ENCODE measurements at places on chromosomes 6 and 20.

- no peak for DNase-seq
These were observed 128.5 kb downstream of the ALDH8A1 start for GRCh38 chr6:134821397-134821796.

DNA sequence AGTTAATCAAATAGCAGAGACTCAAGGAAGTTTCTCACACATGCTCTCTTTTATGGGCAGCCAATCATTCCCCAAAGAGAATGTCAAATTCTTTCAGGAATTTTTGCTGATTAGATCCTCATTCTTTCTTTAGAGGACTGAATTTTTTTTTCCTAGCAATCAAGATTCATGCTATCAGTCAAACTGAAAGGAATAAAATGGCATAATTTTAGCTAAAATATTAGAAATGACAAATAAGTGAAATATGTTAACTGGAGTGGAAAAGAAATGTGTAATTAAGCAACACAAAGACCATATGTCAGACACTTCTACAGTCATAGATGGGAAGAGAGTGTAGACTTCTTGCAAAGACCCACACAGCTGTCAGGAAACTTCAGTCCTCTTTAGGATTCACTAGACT is 242.3 kb upstream of the RNF217 start:
- no peak for DNase-seq

- DNase-seq, result no peak
These were observed 25.1 kb downstream of the TOX2 start for GRCh38 chr20:43939762-43940121.

DNA sequence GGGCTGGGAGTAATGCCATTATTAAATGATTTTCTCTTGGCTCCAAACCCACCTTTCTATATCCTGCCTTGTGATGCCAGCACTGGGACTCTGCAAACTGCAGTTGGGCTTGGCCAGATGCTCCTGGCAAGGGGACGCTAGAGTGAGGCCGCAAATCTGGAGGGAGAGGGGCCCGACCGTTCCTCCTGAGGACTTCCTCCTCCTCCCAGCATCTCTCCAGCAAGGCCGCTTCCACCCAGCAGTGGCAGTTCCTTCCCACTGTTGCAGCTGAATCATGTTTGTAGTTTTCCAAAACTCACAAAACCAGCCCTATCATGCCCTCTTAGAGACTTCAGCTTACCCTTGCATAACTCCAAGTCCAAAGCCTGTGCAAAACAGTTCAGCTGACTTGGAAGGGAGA is 244.4 kb downstream of the FOXA2 start:
- DNase-seq, result no peak

- DNase-seq, result no peak
These were observed 27.1 kb downstream of the PTGIS start for GRCh38 chr20:49540687-49541435.

- no peak for DNase-seq
These were observed 245.8 kb downstream of the TTLL2 start for GRCh38 chr6:167570460-167571400.

DNA sequence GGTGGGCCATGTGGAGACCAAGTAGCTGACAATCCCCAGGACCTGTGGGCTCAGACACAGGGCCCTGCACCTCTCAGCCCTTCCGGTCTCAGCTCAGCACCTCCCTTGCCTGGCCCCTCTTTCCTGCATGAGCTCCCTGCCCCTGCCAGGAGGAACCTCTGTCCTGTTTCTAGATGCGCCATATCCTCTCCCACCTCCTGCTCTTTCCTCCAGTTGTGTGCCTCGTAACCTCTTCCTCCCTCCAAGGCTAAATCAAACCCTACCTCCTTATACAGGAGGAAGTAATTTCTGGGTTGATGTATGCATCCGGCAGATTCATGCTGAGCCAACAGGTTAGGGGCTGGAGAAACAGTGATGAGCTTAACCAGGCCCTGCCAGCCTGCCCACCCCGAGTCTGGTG is 30.9 kb downstream of the ITPR3 start:
- no peak for DNase-seq

GRCh38 chr6:5180636-5181035 is 80.1 kb downstream of the LYRM4 start:
- DNase-seq, result no peak

DNA sequence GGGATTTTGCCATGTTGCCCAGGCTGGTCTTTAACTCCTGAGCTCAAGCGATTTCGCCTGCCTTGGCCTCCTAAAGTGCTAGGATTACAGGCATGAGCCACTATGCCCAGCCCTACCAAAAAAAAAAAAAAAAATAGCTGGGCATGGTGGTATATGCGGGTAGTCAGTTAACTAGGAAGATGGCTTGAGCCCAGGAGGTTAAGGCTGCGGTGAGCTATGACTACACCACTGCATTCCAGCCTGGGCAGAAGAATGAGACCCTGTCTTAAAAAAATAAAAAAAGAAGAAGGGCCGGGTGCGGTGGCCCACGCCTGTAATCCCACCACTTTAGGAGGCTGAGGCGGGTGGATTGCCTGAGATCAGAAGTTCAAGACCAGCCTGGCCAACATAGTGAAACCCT is 50.2 kb downstream of the ELOVL2 start:
- no peak for DNase-seq

GRCh38 chr20:38091441-38092216 is 58.1 kb downstream of the RPRD1B start:
- DNase-seq, result no peak

GRCh38 chr6:13141387-13141786 is 186.9 kb downstream of the TBC1D7 start:
- no peak for DNase-seq

GRCh38 chr6:71621918-71622519 is 264.3 kb upstream of the RIMS1 start:
- no peak for DNase-seq

GRCh38 chr6:134375220-134375580 is 57.3 kb upstream of the SGK1 start:
- no peak for DNase-seq

- DNase-seq, result no peak
These were observed 92.2 kb upstream of the CNKSR3 start for GRCh38 chr6:154602708-154603107.

DNA sequence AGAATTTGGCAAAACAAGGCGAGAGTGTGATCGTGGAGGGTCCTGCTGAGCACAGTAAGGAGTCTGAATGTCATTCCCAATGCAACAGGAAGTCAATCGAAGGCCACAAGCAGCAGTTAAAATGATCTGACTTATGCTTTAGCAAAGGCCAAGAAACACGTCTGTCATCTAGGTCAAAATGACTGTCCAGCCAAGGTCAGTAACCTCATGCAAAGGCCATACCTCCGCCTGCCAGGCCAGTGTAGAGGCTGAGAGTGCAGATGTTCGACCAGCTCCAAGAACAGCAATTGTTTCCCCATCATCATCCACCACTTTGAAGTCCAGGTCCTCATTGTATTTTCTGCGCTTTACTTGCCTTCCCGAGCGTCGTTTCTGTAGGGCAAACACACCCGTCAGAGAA is 105.6 kb downstream of the CHD6 start:
- DNase-seq, result no peak

DNA sequence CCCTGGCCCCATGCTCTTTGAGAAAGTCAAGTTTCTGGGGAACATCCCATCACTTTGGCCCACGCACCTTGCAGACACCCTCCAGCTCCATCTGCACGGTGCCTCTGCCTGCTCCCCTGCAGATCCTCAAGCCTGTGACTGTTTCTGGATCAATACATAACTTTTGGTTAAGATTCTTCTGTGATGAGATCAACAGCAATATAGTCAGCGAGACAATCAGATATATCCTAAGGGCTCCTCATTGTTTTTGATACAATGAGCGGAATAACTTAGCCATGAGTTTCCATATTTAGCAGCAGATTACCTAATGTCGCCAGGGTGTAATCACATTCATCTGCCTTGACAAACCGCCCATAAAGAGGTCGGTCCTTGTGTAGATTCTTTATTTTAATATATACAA is 109.3 kb upstream of the MTHFD1L start:
- no peak for DNase-seq

- peak; percentile 15 for DNase-seq
These were observed 56.1 kb upstream of the B3GAT2 start for GRCh38 chr6:71012866-71013469.

GRCh38 chr6:16405375-16405774 is 167.0 kb downstream of the GMPR start:
- DNase-seq, result no peak

DNA sequence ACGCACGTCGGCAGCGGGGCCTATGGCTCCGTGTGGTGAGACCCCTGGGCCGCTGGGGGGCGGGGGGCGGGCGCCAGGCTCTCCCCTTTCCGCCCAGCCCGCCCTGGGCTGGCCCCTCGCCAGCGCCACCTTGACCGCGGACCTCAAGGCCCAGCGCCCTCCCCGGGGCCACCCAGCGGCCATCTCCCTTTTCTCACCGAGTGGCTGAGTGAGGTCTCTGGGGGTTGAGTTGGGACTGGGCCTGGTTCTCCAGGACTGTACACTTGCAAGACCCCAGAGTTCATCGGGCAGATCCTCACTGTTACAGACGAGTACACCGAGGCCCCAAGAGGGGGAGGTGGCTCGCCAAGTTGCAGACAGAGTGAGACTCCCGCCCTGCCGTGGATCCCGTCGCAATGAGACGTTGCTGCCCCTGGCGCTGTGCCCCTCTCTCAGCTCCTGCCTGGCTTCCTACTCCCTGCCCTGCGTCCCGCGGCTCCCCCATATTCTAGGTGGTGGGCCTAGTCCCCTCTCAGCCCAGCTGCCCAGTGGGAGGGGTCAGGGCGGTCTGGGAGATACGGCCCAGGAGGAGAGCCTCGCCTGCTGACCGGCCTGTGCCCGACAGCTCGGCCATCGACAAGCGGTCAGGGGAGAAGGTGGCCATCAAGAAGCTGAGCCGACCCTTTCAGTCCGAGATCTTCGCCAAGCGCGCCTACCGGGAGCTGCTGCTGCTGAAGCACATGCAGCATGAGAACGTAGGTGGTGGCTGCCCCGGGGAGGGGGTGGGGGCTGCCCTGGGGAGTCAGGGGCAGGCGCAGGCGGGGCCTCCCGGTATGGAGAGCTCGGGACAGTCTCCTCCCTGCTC is 576 bp downstream of the MAPK13 start:
- DNase-seq, result no peak

GRCh38 chr6:10362300-10362699 is 52.6 kb downstream of the TFAP2A start:
- DNase-seq, result no peak

DNA sequence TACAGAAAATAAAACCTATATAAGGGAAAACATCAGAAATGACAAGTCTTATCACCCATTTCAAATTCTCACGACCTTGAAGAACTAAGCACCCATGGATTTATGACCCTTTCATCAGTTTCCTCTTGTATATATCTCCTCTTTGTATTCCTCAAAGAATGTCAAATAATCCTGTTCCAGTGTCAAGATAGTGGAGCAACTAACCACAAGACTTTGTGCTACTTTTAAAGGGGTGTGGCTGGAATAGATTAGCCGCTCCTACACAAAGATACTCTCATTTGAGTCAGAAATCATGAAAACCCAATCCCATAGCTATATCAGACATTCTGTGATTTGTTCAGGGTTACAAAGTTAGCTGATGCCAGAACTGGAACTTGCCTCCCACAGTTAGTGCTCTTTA is 6.6 kb downstream of the REPS1 start:
- DNase-seq, result no peak

GRCh38 chr6:75096966-75097365 is 108.9 kb downstream of the COL12A1 start:
- DNase-seq, result no peak

GRCh38 chr6:53484476-53485280 is 60.2 kb downstream of the GCLC start:
- peak; percentile 78 for DNase-seq

DNA sequence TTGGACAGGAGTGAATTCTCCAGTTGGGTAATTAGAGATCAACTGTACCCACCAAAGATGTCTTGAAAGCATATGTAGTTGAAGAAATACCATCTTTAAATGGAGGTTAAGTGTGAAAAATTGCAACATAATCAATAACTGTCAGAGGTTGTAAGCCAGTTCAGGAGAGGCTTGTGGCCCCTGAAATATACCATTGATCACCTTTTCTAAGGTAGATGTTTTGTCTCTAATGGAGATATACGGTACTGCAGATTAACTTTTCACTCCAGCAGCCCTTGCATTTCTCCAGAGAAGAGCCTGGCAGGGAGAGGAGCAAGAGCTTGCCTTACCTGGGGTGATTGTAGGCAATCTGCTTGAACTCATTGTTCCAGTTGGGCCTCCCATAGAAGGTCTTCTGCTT is 48.8 kb downstream of the NOX3 start:
- DNase-seq, result no peak

- no peak for DNase-seq
These were observed 42.4 kb upstream of the EYA4 start for GRCh38 chr6:133198725-133199124.

GRCh38 chr6:43702534-43703440 is 15.2 kb upstream of the MRPS18A start:
- DNase-seq, result peak; percentile 62

- no peak for DNase-seq
These were observed 68.3 kb downstream of the ANKS1A start for GRCh38 chr6:34957231-34957783.

DNA sequence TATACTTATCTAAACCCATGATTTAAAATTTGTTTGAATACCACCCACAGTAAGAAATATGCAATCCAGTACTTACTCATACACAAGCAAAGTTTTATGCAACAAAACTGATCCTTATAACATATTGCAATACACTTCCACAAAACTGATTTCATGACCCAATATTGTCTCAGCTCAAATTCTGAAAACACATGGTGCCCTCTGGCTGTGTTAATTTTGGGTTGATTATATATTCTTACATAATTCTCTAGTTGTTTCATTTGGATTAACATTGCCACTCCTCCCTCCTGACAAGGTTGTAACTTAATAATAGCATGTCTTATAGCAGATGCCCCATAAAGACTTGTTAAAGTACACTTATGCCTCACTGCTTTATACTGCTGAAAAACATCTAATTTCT is 73.0 kb upstream of the TULP1 start:
- no peak for DNase-seq

GRCh38 chr6:160239929-160240690 is 18.5 kb downstream of the SLC22A2 start:
- DNase-seq, result no peak

- DNase-seq, result no peak
These were observed 41.1 kb downstream of the KLHL31 start for GRCh38 chr6:53624502-53624901.

- DNase-seq, result no peak
These were observed 15.6 kb upstream of the NOL4L start for GRCh38 chr20:32600681-32601237.

GRCh38 chr20:4303136-4303535 is 287.8 kb upstream of the RNF24 start:
- DNase-seq, result no peak

DNA sequence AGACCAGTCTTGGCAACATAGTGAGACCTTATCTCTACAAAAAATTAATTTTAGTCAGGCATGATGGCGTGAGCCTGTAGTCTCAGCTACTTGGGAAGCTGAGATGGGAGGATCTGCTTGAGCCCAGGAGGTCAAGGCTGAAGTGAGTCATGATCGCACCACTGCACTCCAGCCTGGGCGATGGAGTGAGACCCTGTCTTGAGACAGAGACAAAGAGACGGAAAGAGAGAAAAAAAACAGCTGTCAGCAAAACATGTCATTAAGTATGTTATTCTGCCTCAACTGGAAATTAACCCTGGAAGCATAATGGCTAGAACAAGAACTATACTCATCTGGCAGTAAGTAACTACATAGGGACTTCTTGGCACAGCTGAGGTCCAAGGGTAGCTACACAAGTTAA is 7.2 kb downstream of the MMS22L start:
- DNase-seq, result no peak
